ENCODE measurements at places on chromosomes 2 and 18.

DNA sequence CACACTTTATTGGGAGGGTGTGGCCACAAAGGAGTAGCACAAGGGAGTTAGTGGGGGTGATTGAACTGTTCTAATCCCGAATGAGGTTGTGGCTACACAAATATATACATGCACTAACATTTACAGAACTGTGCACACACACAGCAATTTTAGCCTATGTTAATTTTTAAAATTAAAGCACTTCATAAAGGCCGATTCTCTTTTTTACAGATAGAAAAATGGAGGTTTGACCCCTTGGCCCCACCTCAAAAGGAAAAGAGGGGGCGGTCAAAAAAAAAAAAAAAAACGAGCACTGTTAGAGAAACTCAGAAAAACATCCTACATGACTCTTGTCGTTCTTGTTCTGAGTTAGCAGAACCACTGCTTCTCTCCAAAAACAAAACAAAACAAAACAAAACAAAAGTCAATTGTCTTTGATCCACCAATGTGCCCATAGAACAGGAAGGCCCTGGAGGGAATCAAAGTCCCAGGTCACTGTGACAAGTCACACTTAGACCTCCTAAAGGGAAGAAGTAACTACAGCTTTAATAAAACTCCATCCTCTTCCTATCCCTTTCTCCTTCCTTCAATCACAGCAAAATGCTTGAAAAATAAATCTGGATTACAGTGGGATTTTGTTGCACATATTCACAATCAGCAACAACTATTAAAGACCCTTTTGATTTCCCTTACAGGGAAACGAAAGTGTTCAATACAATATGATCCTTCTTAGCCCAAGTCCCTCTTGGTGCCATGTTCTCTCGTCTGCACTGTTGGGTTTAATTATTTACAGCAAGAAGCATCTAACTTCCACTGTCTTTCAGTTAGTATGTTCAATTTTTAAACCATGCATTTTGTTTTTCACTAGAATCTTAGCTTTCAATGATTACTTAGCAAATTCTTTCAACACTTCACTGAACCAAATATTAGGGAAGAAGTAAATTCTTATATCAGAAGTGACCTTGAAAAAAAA lies 16.6 kb downstream of the LRP2 start:
- no peak for DNase-seq

DNA sequence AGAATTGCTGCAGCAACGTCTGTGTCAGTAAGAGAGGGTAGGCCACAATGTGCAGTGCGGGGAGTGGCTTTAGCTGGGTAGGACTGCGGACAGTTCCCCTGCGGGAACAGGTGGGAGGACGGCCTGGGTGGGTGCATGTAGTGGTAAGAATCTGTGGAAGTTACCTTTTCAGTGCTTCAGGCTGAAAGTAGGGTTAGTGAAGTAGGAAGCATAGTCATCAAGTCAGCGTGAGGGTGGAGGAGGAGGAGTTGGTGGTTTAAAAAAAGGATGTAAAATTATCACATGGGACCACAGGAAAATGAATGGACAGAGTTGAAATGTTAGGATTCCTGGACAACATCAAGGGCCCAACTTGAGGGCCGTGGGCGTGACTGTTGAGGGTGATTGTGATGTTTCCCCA lies 13.2 kb downstream of the CEP192 start:
- no peak for DNase-seq

DNA sequence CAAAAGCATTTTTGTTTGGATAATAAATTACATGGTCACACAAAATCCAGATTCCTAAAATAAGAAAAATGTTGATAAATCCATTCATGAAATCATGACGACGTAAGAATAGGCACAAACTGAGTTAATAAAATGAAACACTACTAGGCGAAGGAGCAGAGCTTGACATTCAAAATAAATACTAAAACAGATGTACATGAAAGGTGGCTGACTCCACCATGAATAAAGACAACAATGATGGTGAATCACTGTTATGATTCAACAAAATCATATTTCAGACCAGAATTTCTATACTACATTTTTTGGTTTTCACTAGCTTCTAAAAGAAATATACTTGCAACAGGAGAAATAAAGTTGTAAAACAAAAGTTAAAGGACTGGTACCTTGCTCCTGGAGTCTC lies 122.0 kb upstream of the RNU4ATAC start:
- no peak for DNase-seq

- DNase-seq: no peak
Observed at GRCh38 chr2:23639406-23639982, 254.5 kb downstream of the KLHL29 start.

GRCh38 chr18:78720456-78721237 lies 259.0 kb upstream of the SALL3 start:
- DNase-seq: no peak

GRCh38 chr2:142574388-142574787 lies 303.1 kb upstream of the KYNU start:
- DNase-seq: no peak

All from WERI-Rb-1 (cell line).